ENCODE measurements at places on chromosomes 11 and 22. TPM values are rescaled to one million over a fixed set of nuclear protein-coding genes. Genes with fewer than 3 reads are reported as not detected.
A peak's percentile ranks its signal among the peaks of the same experiment; 100 is the strongest.

OR52I2 gene
- polyA plus RNA-seq = not detected

MEI1 gene
- polyA plus RNA-seq = 3.3 TPM

TCN1 gene
- 0.34 TPM for polyA plus RNA-seq

MB gene
- not detected for polyA plus RNA-seq

MIOX gene
- polyA plus RNA-seq = 10.0 TPM

ME3 gene
- polyA plus RNA-seq = 30.6 TPM

PAX6 gene
- not detected for polyA plus RNA-seq

OLFML1 gene
- 220 TPM for polyA plus RNA-seq

CNGA4 gene
- polyA plus RNA-seq = 0.26 TPM

KCNC1 gene
- 0.88 TPM for polyA plus RNA-seq

P2RX3 gene
- 0.40 TPM for polyA plus RNA-seq

GPR83 gene
- 0.70 TPM for polyA plus RNA-seq

PDE2A gene
- 16.3 TPM for polyA plus RNA-seq

EXPH5 gene
- 0.72 TPM for polyA plus RNA-seq

UBTFL1 gene
- polyA plus RNA-seq = not detected

P2RY6 gene
- 0.68 TPM for polyA plus RNA-seq

C22orf15 gene
- 3.0 TPM for polyA plus RNA-seq

RASSF7 gene
- polyA plus RNA-seq = 6.0 TPM

KCNA4 gene
- polyA plus RNA-seq = 0.79 TPM

GRCh38 chr22:30636226-30637077 is 871 bp downstream of the SLC35E4 start:
- no peak for DNase-seq

DNA sequence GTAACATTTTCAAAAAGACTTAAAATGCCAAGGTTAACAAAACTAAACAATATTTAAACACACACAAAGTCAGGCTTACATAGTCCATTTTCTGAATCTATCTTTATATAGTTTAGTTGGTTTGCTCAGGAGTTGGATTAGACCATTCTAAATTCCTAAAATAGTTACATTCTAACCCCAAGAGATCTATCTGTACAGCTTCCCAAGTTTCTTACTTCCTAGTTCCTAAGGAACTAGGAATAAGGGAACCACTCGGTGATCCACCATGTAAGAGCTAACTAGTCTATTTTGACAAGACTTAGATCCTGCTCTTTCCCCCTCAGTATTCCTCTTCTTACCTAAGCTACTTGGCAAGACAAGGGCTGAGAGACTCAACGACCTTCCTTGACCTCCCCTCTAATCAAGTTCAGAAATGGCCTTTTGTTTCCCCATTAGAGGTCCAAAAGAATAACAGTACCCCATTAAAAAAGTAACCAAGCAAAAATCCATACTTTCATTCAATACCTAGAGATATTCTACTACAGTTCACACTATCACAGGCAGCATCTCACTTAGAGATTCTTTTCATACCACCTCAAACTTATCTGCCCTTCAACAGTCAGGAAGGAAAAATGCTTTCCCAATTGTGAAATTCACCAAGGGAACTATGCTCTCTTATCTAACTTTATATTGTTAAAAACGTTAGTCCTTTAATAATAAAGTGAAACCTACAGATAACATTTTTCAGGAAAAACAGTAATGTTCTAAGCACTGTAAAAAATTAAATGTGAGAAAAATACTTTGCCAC is 253.1 kb downstream of the TTC28 start:
- no peak for DNase-seq

- DNase-seq = no peak
These were observed 688 bp upstream of the LRRC74B start for GRCh38 chr22:21044931-21045584.

GRCh38 chr11:132772703-132773545 is 759.4 kb downstream of the OPCML start:
- DNase-seq = no peak

DNA sequence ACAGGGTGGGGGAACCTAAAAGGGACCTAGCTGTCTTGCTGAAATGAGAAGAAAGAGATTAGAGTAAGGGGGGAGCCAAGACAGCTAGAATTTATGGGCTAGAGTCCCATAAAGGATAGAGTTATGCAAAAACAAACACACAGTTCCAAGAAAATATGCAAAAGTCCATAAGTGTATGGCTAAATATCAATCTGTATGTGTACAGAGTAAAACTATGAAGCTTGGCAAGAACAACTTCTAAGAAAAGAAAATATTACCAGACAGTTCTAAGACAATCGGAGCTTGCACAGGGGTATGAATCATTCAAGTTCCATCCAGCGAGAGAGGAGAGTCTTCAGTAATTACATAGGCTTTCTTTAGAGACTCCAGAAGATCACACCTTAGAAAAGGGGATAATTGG is 41.8 kb downstream of the GDPD4 start:
- no peak for DNase-seq

DNA sequence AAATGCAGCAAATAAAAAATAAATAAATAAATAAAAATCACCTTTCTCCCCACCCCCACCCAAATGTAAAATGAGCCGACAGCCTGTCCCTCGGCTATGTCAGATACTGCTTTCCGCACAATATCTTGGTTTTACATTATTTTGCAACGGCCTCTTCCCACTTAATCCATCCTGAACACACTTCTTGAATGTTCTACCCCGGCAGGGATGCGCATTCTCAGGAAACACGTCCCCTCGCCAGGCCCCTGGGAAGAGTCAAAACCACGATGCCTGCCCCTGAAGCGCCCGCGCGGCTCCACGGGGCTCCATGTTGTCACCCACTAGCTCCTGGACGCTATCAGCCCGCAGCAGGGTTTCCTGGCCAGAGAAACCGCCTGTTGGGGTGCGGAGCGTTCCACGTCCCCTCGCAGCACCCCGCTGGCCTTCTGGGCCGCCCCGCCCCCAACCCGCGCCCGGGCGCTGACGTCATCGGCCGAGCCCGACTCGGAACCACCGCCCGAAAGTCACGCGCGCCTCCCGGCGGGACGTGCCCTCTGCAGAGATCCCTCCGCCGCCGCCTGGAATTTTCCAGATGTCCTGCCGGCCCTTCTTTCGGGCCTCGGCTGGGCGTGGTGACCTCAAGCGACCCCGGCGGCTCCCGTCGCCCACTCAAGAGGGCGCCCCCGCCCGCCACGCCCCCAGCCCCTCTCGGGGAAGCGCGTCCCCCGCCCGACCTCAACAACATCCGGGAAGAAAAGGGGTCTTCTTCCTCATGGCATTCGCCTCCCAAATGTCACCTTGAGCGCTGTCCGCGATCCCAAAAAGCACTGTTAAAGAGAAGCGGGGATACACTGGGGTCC is 585 bp upstream of the NEAT1 start:
- peak; percentile 93 for DNase-seq

DNA sequence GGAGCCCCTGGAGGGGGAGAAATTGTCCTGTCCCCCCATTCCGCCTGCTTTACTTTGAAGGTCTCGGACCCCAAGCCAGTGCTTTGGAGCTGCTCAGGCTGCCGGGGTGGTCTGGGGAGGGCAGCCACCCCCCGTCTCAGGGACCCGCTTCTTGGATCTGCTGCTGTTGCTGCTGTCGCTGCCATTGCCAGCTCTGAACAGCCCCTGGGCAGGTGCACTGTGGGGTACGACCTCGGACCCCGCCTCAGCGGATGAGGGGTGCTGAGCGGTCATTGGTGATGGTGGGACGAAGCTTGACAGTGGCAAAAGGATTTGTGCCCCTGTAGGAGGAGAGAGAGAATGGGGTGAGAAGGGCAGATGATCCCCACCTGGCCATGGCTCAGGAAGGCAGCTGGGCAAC is 1.1 kb upstream of the SLC16A8 start:
- DNase-seq = no peak

DNA sequence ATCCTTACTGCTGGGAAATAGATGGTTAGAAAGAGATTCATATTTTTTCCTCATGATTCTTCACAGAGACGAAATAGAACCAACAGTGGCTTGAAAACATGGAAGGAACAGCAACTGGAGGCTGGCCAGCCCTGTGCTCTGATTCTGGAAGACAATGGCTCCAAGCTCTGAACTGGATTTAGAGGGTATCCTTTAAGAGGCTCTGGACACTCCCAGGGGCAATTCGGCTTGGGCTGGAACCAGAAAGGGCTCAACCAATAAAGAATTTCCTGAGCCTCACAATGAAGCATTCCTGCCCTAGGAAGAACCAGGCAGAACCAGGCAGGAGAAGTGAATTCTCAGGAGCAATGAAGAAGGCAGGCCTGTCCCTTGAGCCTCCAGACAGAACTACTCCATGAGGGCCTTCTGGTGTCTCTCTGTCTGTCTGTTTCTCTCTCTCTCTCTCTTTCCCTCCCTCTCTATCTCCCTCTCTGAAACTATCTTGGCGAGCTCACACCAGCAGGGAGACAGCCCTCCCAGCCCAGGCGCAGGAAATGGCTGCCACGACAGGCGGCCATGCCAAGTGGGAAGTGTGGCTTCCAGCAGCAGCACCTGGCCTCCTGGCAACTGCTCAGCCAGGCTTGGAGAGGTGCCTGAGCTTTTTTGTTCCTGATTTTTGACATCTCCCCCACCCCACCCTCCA is 93.3 kb downstream of the RCN1 start:
- no peak for DNase-seq

- no peak for DNase-seq
These were observed 42.2 kb upstream of the POU2AF1 start for GRCh38 chr11:111421251-111421650.

DNA sequence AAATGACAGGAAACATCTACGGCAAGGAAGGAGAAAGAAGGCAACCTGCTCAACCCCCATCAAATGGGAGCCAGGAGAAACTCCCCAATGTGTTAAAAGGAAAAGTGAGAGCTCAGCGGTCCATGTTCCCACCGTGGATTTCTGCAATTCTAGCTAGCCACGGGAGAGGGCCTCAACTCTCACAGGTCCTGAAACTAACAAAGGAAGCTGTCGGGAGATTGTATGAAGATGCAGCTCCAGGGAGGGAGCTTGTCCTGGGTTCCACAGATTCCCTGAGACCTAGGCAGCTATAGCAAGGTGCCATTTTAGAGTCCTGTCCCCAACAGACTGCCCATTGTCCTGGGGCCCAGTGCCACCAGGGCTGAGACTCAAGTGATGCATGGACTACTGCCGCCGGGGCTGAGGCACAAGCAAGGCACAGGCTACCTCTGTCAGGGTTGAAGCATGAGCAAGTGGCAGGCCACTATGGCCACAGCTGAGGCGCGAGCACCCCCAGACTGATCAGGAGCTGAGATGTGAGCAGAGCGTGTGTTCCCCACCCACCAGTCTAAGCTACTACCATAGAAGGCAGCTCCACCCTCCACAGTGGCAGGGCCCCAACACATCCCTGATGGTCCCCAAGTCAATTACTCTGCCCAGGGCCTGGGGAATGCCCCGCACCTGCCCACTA is 31.3 kb downstream of the RSF1 start:
- no peak for DNase-seq

DNA sequence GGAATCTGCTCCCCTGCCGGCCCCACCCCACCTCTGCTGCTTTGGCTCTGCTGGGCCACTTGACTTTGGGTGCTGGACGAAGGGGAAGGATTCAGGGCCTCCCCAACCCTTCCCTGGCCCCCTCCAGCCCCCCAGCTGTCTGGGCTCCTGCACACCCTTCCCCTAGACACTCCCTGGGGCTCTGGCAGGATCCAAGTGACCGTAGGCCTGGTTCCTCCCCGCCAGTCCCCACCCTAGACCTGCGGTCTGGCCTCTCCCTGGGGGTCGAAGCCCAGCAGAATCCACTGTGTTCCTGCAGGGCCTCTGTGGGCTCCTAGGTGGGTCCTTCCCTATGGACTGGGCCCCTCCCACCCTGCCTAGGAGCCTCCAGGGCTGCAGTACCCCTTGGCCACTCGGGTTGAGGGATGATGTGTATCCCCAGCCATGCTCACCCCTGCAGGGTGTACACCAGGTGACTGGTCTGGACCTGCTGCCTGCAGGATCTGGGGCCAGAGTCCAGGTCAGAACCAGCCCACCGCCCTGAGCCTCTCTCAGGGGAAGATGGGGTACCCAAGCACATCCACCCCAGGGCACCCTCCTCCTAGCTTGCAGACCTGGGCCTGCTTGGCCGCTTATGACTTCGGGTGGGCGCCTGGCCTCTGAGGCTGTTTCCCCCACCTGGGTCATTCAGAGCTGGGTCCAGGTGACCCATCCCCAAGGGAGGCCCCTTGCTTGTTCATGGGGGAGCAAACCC is 5.6 kb downstream of the PIM3 start:
- DNase-seq = no peak

DNA sequence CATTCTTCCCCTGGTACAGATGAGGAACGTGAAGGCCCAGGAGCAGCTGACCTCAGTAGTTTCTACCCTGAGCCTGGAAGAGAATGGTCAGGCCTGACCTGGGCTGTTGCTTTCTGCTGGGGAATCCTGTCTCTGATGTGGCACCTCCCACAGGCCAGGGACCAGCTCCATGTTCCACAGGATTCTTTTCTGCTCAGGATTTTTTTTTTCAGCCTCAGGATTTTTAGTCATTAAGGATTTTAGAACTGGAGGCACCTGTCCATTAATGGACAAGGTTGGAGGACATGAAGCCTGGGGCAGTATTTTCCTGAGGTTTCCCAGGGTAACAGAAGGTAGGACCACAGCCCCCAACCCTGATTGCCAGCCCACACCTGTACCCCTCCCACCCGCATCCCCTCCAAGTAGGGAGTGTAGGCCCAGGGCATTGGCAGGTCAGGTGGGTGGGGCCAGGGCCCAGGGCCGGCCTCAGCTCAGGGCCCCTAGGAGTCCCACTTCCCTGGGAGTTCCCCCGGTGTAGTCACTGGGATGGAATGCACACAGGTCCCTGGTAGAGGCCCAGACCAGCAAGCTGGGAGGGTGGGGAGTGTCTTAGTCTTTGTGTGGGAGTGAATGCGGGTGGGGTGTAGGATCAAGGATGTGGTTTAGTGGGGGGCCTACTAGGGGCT is 16.1 kb downstream of the BIK start:
- DNase-seq = no peak

GRCh38 chr11:1404461-1405185 is 14.9 kb downstream of the BRSK2 start:
- DNase-seq = no peak

GRCh38 chr22:46116491-46116958 is 33.8 kb upstream of the PPARA start:
- peak; percentile 69 for DNase-seq

DNA sequence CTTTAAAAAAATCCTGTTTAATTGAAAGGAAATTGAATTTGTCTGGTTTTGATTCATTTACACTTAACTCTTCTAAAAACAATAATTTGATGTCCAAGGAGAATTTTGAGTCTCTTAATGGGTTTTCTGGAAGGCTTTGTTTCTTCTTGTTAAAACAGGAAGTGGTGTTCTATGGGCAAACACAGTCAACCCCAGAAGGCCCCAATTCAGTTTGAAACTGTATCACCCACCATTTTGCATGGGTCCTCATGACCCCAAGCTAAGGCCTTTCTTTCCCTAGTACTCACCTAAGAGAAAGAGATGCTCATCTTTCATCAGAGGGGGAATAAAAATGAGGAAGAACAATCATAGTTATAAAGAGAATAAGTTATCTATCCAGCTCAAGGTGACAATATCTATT is 10.6 kb downstream of the FLI1 start:
- no peak for DNase-seq

DNA sequence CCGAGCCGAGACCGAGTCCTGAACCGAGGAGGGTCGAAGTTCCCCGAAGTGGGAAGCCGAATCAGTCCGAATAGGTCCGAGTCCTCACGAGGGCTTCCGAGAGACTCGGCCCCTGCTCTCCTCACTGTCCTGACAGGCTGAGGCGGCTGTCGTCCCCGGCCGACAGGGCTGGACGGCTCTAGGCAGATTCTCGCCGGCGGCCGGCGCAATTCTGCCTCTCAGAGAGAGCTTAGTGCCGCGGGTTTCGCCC is 191 bp upstream of the DEAF1 start:
- peak; percentile 93 for DNase-seq
